NAMALWA (cell line): ENCODE measurements at places on chromosomes 2 and 18.

- DNase-seq = no peak
Measured at GRCh38 chr2:234480337-234480736, 16.5 kb downstream of the ARL4C start.

DNA sequence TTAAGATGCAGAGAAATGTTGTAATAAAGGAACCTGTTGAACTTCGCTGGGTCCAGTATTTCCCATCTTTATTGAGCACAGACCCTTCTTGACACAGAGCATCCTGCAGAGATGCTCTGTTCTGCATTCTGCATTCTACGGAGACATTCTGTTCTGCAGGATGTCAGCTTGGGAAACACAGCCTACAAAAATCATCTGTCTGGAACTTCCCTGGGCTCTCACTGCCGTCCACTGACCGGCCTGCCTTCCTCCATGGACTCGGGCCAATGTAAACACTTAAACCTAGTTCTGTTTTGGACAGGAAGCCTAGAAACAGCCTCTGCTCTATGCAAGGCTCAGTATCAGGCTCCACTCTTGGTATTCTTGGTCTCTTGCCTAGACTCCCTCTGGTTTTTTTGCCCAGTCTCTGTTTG lies 90.0 kb upstream of the PPP1CB start:
- no peak for DNase-seq

- no peak for DNase-seq
Measured at GRCh38 chr2:165305391-165306096, 66.3 kb downstream of the SCN2A start.

DNA sequence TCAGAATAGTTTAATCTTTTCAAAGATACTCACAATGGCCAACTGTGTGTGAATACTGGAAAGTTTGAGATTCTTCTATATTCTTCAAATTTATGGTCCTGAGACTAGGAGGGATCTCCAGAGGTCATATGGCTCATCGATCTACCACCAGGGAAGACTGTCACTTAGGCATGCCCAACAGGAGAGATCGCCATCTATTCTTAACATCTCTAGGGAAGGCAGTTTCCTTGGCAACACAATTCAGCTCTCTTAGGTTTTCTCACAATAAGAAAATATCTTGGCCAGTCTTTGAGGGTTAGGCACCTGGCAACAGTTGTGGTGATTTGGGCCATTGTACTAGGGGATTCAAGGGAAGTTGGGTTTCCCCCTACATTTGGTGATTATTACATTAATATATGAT lies 107.2 kb downstream of the GALNT3 start:
- no peak for DNase-seq

GRCh38 chr18:61635901-61636528 lies 256.8 kb downstream of the RNF152 start:
- DNase-seq = peak; percentile 57

- no peak for DNase-seq
Measured at GRCh38 chr2:191853843-191854242, 7.0 kb upstream of the CAVIN2 start.

DNA sequence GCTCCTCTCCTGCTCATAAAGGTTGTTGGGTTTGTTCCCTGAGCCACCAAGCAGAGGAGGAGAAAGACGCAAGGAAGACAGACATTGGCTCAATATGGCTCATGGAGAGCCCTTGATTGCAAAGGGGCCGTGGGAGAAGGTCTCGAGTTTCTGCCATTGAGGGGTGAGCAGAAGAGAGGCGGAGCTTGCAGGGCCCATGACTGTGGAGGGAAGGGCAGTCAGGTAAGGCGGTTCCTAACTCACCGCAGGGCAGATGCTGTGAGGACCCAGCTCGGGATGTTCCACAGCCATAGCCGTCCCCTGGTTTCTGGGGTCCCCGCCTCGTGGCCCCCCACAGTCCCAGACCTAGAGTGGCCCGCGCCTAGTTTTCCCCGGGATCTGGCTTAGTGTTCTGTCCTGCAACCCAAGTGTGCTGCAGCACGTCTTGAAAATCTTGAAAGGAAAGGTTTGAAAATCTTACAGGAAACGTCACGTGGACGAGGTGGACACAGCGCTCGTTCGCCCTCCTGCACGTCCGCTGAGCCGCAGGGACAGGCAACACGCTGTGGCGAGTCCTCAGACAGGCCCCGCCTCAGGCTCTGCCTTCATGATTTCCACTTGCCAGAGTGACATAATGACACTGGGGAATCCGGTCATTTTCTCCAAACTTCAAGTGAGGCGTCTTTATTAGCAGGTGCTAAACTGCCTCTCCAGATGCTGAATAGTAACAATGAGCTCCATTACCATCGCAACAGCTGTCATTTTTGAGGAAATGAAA lies 105.5 kb upstream of the HDAC4 start:
- DNase-seq = no peak

- no peak for DNase-seq
Measured at GRCh38 chr2:56325661-56326345, 142.0 kb downstream of the CCDC85A start.
